Psoas muscle (tissue), 8 donors: ENCODE measurements at places on chromosomes 16 and 17. TPM values are rescaled to one million over a fixed set of nuclear protein-coding genes. Genes with fewer than 3 reads are reported as not detected.

DNA sequence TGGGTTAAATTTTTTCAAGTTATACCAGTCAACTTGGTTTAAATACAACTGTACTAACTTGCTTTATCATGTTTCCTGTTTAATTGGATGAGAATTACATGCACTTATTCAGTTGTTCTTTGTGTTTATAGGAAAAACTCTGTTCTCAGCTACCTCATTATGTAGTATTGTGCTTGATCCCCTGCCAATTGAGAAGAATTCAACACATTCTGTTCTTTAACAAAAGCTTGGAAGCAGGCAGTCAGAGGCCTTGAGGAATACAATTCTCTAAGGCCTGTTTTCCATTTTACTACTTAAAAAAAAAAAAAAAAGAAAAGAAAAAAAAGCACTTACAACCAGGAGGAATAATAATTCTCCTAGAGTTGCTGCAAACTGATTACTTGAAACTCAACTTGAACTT, 60.6 kb upstream of the CMIP start:
- DNase-seq, result no peak

DNA sequence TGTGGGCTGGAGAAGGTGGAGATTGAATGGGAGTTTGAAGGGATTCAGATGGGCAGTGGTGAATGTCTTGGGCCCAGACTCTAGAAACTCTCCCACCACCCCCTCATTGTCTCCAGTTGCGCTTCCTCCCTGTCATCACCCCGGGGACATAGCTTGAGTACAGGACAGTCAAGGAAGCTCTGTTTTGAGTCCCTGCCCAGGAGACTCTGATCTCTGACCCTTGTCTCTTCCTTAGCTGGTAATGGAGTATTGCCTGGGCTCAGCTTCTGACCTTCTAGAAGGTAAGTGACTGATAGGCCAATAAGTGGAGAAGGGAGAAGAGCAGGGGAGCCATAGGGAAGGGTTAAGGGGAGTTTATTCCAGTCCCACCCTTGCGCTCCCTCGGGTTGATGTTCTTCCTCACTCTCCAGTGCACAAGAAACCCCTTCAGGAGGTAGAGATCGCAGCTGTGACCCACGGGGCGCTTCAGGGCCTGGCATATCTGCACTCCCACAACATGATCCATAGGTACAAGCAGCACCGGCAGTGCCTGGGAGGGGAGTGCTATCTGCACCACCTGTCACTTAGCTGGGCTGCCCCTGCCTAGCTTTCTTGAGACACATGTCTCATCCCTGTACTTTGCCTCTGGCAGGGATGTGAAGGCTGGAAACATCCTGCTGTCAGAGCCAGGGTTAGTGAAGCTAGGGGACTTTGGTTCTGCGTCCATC, 5.0 kb downstream of the TAOK2 start:
- no peak for DNase-seq

DNA sequence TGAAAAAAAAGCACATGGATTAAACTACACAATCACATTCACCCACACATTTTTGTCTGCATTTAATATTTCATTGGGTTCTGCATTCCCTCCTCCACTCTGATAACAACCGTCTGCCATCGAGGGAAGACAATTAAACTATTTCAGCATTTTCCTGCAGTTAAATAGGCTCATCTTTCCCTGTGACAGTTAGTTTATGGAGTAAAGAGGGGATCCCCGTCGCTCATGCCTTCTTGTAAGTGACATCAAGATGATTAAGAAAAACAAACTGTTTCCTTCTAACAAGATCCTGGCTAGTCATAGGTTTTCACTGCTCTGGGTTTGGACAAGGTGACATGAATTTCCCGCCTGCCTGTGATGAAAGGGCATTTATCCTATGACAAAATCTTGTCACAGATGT, 98.0 kb upstream of the DYNLRB2 start:
- DNase-seq, result no peak

FGF11 gene
- polyA plus RNA-seq, result 2.0 TPM

- DNase-seq, result no peak
Observed at GRCh38 chr16:82092711-82093110, 57.7 kb downstream of the HSD17B2 start.
